ENCODE measurements at places on chromosomes 12 and 14.

DNA sequence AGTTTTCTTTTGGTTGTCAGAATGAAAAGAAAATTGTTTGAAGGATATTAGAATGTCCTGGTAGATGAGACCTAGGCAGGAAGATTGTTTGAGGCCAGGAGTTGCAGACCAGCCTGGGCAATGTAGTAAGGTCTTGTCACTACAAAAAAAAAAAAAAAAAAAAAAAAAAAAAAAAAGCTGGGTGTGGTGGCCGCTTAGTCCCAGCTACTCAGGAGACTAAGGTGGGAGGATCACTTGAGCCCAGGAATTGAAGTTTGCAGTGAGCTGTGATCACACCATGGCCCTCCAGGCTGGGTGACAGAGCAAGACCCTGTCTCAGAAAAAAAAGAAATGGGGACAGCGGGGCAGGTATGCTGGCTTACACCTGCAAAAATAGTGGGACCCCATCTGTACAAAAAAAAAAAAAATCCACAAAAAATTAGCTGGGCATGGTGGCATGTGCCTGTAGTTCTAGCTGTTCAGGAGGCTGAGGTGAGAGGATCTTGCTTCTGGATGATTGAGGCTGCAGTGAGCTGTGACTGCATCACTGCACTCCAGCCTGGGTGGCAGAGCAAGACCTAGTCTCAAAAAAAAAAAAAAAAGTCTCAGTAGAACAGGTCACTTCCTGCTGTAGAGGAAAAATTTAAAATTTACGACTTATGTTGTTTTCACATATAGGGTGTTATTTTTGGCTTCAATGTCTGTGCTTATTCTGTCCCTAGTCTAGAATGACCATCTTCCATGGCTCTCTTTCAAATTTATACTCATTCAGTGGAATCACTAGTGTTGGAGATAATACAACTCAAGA lies 70.7 kb downstream of the PPHLN1 start:
- no peaks in the 10 kb centered on the region for H3K27me3 ChIP-seq
- H3K27ac ChIP-seq: no peak overlapping the region

GRCh38 chr14:48936362-48936761 lies 649.8 kb downstream of the RPS29 start:
- ATAC-seq: no peak
- no peaks in the 10 kb centered on the region for H3K36me3 ChIP-seq
- H3K27ac ChIP-seq: no peak overlapping the region
- no peaks in the 10 kb centered on the region for H3K27me3 ChIP-seq
- H3K4me3 ChIP-seq: no peak overlapping the region

DNA sequence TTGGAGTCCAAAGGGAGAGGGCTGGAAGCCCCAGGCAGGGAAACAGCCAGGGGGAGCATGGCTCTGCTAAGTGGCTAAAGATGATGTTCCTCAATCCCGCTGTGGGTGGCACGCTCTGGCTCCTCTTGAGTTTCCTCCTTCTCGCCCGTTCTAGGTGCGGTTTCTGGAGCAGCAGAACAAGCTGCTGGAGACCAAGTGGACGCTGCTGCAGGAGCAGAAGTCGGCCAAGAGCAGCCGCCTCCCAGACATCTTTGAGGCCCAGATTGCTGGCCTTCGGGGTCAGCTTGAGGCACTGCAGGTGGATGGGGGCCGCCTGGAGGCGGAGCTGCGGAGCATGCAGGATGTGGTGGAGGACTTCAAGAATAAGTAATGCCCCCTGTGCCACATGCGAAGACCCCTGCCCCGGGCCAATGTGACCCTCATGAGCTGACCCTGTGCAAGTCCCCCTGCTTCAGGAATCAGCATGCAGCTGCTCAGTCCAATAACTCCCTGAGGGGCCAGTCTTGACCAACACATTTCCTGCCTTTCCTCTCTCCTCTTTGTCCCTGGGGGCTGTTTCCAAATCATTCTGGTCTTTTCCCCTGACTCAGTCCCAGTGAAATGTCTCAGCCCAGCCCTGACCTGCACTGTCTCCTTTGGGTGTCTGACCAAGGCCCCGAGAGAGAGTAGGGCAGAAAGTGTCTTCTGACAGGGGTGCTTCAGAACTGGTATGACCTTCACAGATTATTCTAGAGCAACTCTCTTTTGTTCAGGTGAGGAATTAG lies 2.1 kb downstream of the KRT7 start:
- no peak for ATAC-seq
- H3K36me3 ChIP-seq: no peaks in the 10 kb centered on the region
- peaks cover 41% of the 10 kb centered on the region for H3K27me3 ChIP-seq
- no peak overlapping the region for H3K27ac ChIP-seq
- no peaks in the 10 kb centered on the region for H3K4me1 ChIP-seq

- no peaks in the 10 kb centered on the region for H3K36me3 ChIP-seq
- peak; percentile 92 for ATAC-seq
- peak overlapping the region; percentile 77 for H3K4me3 ChIP-seq
- peak overlapping the region; percentile 89 for H3K27ac ChIP-seq
- H3K27me3 ChIP-seq: no peaks in the 10 kb centered on the region
Measured at GRCh38 chr14:69726761-69727511, 40.0 kb upstream of the SRSF5 start.
